ENCODE measurements at places on chromosomes 2 and 18.

- DNase-seq = no peak
Observed at GRCh38 chr2:188720811-188721605, 253.2 kb upstream of the COL3A1 start.

- no peak for DNase-seq
Observed at GRCh38 chr2:73837847-73838585, 9.3 kb downstream of the STAMBP start.

DNA sequence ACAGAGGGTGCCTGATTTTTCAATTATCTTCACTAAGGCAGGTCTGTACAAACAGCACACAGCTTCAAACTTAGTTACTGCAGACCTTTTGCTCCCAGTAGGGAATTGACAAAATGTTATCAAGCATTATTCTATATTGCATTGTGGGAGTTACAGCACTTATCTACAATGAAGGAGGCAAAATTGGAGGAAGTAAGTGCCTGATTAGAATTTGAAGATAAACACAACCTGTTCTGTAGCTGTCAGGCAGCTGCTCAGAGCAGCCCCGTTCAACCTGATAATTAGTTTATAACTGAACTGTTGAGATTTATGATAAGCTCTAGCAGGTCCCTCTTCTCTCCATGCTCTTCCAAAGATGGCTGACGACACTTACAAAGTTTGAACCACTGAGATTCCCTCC, 364.4 kb upstream of the CYRIA start:
- DNase-seq = no peak

DNA sequence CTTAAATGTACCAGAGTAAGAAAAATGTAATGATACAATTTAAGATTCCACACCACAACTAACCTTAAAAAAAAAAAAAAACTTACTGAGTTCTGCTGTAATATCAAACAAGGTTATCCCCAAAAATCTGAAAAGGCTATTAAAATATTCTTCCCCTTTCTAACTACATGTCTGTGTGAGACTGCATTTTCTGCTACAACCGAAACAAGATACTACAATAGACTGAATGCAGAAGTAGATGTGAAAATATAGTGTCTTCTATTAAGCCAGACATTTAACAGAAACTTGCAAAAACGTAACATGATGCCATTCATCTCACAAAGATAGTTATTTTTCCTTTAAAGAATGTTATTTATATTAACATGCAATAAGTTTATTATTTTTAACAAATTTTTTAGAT, 16.2 kb downstream of the SS18 start:
- no peak for DNase-seq

All from GM06990 (cell line).